ENCODE measurements at places on chromosomes 1 and 21.

DNA sequence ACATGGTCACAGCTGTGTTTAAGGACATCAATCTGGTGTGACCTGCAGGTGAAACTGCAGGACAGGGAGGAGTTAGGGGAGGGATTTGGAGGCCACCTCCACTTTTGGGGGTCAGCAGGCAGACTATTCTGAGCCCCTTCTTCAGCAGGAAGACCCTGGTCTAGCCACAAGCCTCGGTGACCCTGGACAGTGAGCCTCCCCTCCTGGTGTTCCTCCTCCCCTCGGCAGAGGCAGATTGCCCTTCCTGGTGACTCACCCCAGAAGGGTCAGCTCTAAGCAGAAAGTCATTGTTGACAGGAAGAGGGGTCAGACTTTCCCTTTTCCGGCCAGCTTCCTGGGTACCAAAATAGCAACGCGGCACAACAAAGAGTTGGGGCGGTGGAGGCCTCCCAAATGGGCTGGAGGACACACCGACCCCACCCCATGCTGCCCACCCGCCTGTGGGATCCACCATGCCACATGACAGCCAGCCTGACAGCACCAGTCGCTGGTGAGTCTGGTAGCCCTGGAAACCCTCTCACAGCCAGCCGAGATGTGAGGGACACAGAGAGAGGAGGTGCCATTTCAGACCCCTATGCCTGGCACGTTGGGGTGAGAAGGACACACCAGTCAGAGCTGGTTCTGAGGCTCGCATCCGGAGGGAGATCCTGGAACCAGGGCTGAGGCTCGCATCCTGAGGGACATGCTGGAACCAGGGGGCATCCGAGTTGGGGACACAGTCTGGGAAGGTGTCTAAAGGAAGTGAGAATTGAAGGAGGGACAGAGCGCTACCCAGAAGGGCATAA, 14.7 kb upstream of the CSF1 start:
- no peak for DNase-seq

- no peak for DNase-seq
Measured at GRCh38 chr1:212157252-212157651, 121.7 kb downstream of the DTL start.

- no peak for DNase-seq
Measured at GRCh38 chr1:215421744-215422143, 145.4 kb upstream of the KCTD3 start.

DNA sequence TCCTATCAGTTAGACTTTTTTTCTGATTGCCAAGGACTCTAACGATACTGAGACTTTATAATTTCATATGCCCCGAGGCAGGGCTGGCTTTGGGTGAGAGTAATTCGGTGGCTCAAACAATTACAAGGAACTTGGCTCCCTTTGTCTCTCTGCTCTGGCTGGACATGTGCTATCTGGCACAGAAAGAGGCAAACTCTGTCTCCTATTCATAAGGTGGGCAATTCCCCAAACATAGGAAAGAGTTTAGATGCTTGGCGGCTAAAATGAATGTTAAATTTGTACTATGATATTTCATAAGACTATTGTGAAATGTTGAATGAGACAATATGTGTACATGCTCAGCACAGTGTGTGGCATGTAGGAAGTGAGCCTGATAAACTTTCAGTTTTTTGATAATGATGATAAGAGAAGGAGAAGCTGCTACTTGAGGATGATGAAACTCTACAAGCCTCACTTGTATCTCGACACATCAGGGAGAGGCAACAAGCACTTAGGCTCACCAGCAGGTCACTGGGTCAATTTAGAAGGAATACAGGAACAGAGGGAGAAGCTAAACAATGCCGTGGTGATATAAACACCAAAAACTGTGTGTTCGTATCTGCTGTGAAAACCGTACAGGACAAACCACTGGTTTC, 12.6 kb upstream of the NTPCR start:
- DNase-seq = no peak

GRCh38 chr1:157154940-157155514, 16.8 kb upstream of the ETV3 start:
- DNase-seq = no peak

DNA sequence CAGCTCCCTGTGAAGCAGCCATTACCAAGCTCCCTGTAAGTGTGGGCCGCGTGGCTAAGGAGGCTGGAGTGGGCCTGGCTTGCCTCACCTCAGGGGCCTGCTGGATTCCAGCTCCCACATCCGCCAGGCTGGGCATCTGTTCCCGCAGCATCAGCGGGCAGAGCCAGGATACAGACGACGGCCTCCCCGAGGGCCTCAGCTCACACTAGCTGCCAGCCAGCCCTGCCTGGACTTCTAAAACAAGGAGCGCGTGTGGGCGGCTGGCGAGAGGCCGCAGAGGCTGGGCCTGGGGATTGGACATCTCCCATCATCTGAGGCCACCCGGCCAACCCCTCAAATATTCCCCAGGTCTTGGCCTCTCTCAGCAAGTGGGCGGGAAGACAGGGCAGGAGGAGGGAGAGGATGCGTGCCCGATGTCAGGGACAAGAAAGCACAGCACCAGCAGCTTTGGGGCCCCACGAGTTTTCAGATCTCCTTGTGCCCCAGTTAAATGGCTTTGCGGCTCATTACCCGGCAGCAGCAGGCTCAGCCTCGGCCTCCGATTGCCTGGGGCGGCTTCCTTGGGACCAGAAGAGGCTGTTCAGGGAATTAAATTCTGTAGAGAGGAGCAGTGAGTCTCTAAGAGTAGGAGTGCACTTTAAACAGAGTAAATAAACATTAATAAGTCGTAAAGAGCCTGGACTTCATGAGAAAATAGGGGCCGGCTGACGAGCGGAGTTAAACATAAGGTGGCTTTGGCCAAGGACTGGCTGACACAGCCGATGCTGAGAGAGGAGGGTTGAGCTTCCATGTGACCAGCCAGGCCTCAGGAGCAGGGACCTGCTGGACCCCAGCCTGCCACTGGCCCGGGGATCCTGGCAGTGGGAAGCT, 208.9 kb upstream of the C1orf174 start:
- DNase-seq = no peak

- DNase-seq = no peak
Measured at GRCh38 chr1:15328351-15329103, 81.2 kb upstream of the EFHD2 start.
